ENCODE measurements at places on chromosomes 7 and 10.

- DNase-seq, result no peak
Observed at GRCh38 chr10:7409045-7409731, 1.6 kb downstream of the SFMBT2 start.

DNA sequence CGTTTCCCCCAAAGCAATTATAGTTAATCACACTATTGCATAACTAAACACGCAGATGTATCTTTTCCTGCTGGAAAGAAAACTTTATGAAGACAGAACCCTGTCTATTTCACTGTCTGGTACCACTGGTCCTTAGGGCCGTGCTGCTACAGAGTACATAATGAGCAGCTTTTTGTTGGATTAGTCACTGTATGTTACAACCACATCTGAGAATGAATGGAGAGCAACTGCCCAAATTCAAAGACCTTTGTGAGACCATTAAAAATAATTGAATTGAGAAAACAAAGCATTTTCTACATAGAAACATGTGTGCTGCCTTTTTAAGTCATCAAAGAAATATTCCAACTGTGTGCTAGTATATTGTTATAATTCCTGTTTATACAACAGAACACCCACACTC lies 111.3 kb upstream of the SORCS1 start:
- no peak for DNase-seq

DNA sequence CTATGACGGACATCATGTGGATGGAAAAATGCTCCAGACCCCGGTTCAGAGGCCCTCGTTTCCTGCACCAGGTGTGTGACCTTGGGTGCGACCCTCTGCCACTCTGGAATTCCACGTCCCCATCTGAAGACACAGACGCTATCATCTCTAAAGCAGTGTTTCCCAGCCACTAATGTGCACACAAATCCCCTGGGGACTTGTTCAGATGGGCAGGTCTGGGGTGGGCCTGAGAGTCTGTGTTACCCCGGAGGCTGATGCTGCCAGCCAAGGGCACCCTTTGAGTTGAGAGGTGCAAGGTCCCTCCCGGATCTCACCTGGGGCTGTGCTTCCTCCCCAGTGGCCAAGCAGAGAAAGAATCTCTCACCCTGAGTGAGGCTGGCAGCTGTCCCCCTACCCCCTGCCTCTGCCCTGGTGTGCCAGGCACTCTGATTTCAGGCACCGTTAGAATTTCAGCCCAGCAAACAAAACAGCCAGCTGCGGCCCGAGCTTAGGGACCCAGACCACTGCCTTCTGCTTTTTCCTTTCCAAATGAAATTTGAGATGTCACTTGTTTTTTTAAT lies 90.0 kb downstream of the SLIT1 start:
- no peak for DNase-seq

DNA sequence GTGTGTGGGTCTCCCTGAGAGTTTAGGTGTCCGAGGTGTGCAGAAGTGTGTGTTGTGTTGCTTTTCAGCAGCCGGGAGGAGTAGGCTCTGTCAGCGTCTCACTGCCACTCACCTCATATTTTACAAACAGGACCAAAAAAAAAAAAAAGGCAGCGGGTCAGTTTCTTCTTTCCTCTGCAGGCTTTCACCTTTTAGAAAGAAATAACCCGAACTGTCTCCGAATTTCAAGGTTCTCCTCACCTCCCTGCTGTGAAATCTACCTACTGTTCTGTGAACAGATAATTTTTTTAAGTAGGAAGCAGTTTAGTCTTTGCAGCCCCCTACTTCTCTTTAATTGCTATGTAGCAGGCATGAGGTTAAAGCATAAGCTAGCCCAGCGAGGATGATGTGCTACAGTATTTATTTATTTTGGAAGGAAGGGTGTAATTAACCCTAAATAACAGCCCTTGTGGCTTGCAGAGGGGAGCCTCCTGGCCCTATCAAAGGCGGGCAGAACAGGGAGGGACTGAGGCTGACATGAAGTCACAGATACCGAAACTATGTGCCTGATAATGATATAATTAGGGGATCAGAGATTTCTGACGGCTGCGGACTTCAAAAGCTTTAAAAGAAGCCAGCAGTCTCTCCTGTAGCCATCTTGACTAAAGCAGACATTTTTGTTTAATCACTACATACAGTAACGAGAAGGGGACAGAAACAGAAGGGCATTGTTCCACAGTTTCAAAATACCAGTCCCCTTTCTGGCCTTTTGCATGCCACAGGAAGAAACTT lies 1.6 kb downstream of the BAMBI start:
- DNase-seq, result peak; percentile 46

- DNase-seq, result no peak
Observed at GRCh38 chr10:22315455-22316285, 518 bp upstream of the COMMD3 start.

DNA sequence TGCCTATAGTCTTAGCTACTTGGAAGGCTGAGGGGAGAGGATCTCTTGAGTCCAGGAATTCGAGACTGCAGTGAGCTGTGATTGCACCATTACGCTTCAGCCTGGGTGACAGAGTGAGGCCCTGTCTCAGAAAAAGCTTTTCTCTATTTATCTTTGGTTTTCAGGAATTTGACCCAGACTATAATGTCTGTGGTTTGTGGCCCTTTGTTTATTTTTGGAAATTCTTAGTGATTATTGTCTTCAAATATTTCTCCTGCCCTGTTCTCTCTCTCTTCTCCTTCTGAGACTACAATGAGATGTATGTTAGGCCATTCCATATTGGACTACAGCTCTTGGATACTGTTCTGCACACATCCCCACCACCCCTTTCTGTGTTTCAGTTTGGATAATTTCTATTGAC lies 4.7 kb downstream of the MUC12 start:
- peak; percentile 45 for DNase-seq

GRCh38 chr7:7257899-7258692 lies 75.8 kb downstream of the C1GALT1 start:
- no peak for DNase-seq

DNA sequence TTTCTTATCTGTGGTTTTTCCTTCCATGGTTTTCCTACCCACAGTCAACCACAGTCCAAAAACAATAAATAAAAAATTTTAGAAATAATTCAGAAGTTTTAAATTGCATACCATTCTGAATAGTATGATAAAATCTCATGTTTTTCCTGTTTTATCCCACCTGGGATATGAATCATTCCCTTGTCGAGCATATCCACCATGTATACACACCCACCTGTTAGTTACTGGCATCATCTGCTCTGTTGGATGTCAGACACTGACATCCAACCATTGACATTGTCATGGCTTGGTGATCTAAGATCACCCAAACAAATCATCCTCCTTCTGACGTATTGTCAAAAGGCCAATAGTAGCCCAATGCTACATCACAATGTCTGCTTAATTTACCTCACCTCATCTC lies 749.8 kb downstream of the TNS3 start:
- no peak for DNase-seq

DNA sequence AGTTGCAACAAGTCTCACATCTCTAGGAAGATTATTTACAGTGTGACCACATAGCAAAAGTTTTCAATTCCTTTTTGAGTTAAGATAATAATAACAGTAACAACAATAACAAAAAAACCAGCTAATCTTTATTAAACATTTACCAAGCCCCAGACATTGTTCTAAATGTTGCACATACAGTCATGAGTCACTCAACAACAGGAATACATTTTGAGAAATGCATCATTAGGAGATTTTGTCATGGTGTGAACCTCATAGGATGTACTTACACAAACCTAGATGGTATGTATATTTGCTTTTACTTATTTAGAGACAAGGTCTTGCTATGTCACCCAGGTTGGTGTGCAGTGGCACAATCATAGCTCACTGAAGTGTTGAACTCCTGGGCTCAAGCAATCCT lies 52.0 kb downstream of the SPAM1 start:
- no peak for DNase-seq

DNA sequence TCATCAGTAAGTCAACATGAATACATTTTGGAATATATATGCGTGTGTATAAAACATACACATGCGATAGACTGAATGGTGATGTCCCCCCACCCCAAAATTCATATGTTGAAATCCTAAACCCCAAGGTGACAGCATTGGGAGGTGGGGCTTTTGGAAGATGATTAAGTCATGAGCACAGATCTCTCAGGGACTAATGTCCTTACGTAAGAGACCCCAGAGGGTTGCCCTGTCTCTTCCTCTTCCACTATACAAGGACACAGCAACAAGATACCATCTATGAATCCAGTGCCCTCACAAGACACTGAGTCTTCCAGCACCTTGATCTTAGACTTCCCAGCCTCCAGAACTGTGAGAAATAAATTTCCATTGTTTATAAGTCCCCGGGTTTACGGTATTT lies 22.5 kb downstream of the DRGX start:
- DNase-seq, result no peak

DNA sequence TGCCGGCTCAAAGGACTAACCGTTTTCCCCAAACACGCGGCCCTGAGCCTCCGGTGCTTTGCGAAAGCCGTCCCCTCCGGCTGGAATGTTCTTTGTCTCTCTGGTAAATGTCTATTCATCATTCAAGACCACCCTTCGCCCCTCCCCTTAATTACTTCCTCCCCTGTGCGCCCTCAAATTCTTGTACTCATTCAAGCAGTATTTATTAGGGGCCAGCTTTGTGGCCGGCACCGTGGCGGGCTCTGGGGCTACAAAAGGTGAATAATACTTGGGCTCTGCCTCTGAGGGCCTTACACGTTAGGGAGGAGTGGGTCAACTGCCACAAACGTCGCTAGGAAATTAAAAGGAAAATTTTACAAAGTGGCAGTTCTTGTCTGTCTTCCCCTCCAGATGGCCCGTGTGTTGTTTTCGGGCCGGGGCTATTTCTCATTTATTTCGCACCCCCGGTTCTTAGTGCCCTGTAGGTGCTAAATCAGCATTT lies 1.5 kb upstream of the MEST start:
- no peak for DNase-seq

DNA sequence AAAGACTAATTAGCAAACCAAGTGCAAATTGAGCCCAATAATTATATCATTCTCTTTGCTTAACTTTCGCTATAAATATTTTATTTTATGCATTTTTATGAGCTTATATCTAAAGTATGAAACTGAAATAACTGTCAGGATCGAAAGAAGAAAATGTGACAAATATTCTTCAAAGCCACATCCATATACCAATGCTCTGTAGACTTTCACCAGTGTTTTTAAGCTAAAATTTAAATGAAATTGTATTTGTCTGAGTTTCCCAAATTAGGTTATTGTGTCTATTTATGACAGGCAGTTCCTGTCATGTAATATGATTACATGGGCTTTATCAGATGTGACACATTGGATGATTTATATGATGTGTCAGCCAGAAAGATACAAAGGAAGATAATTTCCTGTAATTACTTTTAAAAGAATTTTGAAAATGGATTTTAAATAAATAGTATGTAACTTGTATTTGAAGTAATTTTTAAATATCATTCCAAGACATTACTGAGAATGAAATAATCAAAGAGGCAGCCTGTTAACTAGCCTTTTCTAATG lies 317.9 kb upstream of the KLF6 start:
- no peak for DNase-seq

- no peak for DNase-seq
Observed at GRCh38 chr10:11475831-11476434, 135.5 kb downstream of the USP6NL start.

All from EL (cell line).